ENCODE measurements at places on chromosomes 16 and 17. TPM values are rescaled to one million over a fixed set of nuclear protein-coding genes. Genes with fewer than 3 reads are reported as not detected.

DNA sequence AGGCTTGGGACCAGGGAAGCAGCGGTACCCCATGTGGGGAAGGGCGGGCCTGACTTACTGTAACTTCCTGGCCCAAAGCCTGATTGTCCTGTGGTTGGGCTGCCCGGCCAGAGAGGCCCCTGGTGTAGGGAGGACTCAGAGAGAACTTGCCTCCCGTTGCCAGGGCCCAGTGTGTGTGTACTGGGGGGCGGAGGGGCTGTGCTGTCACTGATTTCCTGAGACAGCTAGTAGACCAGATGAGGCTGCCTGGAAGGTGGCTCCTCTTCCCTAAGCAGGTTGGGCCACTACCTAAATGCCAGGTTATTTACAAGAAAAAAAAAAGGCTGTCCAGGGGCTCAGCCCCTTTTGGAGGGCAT is 16.7 kb downstream of the SOCS3 start:
- peak; percentile 92 for DNase-seq

RANBP10 gene
- total RNA-seq, result 2.9 TPM

INO80E gene
- total RNA-seq, result 53.7 TPM

GRCh38 chr16:87635541-87636049 is 33.3 kb downstream of the JPH3 start:
- peak; percentile 51 for DNase-seq

- DNase-seq, result peak; percentile 74
Measured at GRCh38 chr16:15494236-15494635, 59.8 kb downstream of the BMERB1 start.

- DNase-seq, result no peak
Measured at GRCh38 chr16:25570131-25570530, 121.6 kb upstream of the HS3ST4 start.

IL17C gene
- not detected for total RNA-seq

DNA sequence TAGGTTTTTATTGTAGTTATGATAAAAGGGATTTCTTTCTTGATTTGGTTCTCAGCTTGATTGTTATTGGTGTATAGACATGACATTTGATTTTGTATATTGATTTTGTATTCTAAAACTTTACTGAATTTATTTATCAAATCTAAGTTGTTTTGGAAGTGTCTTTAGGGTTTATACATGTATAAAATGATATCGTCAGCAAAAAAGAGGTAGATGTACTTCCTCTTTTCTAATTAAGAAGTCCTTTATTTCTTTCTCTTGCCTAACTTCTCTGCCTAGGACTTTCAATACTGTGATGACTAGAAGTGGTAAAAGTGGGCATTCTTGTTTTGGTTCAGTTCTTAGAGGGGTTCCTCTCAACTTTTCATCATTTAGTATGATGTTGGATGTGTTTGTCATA is 487.3 kb upstream of the KIF2B start:
- DNase-seq, result no peak

GRCh38 chr17:17523731-17524490 is 27.7 kb upstream of the RASD1 start:
- no peak for DNase-seq

- DNase-seq, result peak; percentile 67
Measured at GRCh38 chr16:27444015-27444414, 42.0 kb downstream of the IL21R start.

GRCh38 chr17:45384047-45384788 is 48.5 kb downstream of the ARHGAP27 start:
- peak; percentile 76 for DNase-seq

DNA sequence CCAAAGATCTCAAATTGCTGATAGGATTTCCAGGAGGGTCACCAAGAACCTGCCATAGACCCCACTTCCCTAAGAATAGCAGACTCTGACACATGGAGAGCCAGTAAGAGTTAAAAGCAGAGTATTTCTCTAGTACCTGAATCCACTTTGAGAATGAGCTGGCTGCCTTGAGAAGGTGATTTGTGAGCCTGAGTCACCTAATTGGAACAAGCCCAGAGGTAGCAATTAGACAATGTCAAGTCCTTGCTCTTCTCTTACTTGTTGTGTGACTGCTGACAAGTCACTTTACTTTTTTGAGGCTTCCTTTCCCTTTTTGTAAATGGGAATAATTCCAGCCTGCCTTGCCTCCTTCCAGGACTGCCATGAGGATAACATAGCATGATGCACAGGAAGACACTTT is 76.1 kb upstream of the ASIC2 start:
- DNase-seq, result no peak

- no peak for DNase-seq
Measured at GRCh38 chr16:75415169-75415905, 18.0 kb downstream of the CFDP1 start.

All from RPMI7951 (cell line).